Activated T-cell treated with anti-CD3 and anti-CD28 coated beads, Interleukin-2, amount 50 U/mL, for 4 hours (primary cell): ENCODE measurements at places on chromosomes 2 and 18. TPM values are rescaled to one million over a fixed set of nuclear protein-coding genes. Genes with fewer than 3 reads are reported as not detected.

DNA sequence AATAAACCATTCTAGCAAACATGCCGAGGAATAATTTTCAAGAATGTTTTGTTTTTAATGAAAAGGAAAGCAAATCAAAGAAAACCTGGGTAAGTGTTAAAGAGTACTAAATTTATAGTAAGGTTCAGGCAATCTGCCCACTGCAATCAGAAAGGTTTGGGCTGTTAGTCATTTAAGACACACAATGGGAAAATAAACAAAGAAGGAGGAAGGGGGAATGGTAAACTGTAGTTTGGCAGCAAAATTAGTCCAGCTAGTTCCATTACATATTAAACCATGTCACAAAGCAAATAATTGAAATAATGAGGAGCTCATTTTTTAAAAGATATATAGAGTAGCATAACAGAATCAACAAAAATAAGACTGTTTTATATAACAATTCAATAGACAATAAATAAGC, 87.5 kb upstream of the COPS8 start:
- no peak for DNase-seq

DNA sequence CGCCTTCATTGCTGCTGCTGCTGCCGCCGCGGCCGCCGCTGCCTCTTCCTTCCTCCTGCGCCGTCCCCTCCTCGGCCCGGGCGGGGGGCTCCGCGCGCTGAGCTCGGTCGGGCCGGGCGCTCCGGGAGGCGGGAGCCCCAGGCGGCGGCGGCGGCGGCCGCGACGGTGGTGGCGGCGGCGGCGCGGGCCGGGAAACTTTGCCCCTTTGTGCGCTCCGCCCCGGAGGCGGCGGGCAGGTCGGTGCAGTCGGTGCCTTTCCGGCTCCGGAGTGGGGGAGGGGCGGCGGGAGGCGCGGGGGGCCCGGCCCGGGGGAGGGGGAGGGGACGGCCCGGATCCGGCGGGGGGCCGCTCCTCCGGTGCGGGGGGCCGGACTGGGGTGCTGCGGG, 205 bp downstream of the TET3 start:
- peak; percentile 60 for DNase-seq

GRCh38 chr2:45373534-45373933, 237.5 kb downstream of the SRBD1 start:
- DNase-seq = no peak

ARHGAP25 gene
- total RNA-seq = 52.1 TPM
